ENCODE measurements at places on chromosomes 3 and 15.

DNA sequence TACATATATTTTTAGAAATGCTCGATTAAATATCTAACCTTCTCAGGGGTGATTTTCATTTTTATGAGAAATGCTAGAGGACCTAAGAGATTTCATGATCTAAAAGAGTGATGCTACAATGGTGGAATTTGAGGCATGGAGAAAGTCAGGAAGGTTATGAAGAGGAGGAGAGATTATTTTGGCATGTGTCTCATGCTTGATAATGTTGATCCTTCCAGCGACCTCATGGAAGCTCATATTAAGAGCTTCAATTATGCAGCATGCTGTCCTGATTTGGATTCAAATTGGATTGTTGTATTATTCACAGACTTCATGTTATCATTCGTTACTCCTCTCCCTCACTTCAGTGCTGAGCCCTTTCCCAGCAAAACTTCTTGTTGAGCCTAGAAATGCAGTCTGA is 112.5 kb downstream of the RAP2B start:
- no peak for DNase-seq

DNA sequence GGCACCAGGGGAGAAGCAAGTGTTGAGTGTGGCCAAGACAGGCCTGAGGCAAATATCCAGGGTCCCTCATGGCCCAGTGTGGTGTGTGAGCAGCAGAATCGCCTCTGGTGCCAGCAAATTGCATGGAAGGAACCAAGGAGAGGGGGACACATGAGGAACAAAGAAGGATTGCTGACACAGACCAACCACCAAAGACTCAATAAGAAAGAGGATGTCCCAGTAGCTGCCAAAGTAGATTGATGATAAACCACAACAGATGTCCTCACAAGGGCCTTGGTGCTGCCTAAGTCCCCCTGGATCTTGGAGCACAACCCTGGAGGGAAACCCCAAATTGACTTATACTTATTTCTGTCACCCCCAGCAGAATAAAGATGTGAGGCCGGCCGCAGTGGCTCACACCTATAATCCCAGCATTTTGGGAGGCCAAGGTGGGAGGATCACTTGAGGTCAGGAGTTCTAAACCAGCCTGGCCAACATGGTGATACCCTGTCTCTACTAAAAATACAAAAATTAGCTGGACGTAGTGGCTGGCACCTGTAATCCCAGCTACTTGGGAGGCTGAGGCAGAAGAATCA is 10.6 kb downstream of the SRGAP3 start:
- no peak for DNase-seq

- no peak for DNase-seq
Observed at GRCh38 chr3:143288944-143289343, 169.4 kb downstream of the CHST2 start.

GRCh38 chr3:78204977-78205376 is 1165.1 kb downstream of the ROBO2 start:
- DNase-seq, result no peak

- no peak for DNase-seq
Observed at GRCh38 chr3:63037116-63037515, 161.9 kb upstream of the CADPS start.
